Hepatocyte (in vitro differentiated cells): ENCODE measurements at places on chromosomes 16 and 17. TPM values are rescaled to one million over a fixed set of nuclear protein-coding genes. Genes with fewer than 3 reads are reported as not detected.

The MYH1 gene
- polyA plus RNA-seq, result not detected in 2 replicates

The NPW gene
- 45.2 and 57.6 TPM in 2 replicates for polyA plus RNA-seq

The PYY gene
- 0.28 and 16.9 TPM in 2 replicates for polyA plus RNA-seq

The NETO2 gene
- polyA plus RNA-seq, result 7.1 and 7.8 TPM in 2 replicates

The TXNDC17 gene
- 366 and 406 TPM in 2 replicates for polyA plus RNA-seq

The TMEM238L gene
- 1.0 and 1.5 TPM in 2 replicates for polyA plus RNA-seq

The MAP3K14 gene
- polyA plus RNA-seq, result 3.0 TPM in 2 replicates

The CFAP97D1 gene
- not detected in 2 replicates for polyA plus RNA-seq

The ZNF174 gene
- 12.3 and 13.5 TPM in 2 replicates for polyA plus RNA-seq

The DCAKD gene
- 29.9 and 33.3 TPM in 2 replicates for polyA plus RNA-seq

The SRCIN1 gene
- 0.82 and 1.2 TPM in 2 replicates for polyA plus RNA-seq

The CSH2 gene
- polyA plus RNA-seq, result 0.84 TPM in 1 of 2 replicates, not detected in the other

The MPV17L gene
- 0.46 and 0.51 TPM in 2 replicates for polyA plus RNA-seq

The PYDC1 gene
- not detected in 2 replicates for polyA plus RNA-seq

The NOXO1 gene
- polyA plus RNA-seq, result 5.4 and 6.0 TPM in 2 replicates

The CCL17 gene
- polyA plus RNA-seq, result not detected in 2 replicates

The GJC1 gene
- 6.3 and 7.5 TPM in 2 replicates for polyA plus RNA-seq

The MKS1 gene
- polyA plus RNA-seq, result 11.9 and 15.6 TPM in 2 replicates

The CPNE7 gene
- 24.8 and 32.2 TPM in 2 replicates for polyA plus RNA-seq

The ABCC11 gene
- 0.27 and 0.50 TPM in 2 replicates for polyA plus RNA-seq

The CPHXL2 gene
- polyA plus RNA-seq, result not detected in 2 replicates

The SLFN12 gene
- 2.7 and 3.1 TPM in 2 replicates for polyA plus RNA-seq

The CLEC16A gene
- polyA plus RNA-seq, result 22.3 and 29.0 TPM in 2 replicates

The PRRT2 gene
- 11.1 and 23.9 TPM in 2 replicates for polyA plus RNA-seq

The ACE gene
- polyA plus RNA-seq, result 7.2 and 9.5 TPM in 2 replicates

The CLEC10A gene
- 0.17 and 0.21 TPM in 2 replicates for polyA plus RNA-seq

The GPS1 gene
- polyA plus RNA-seq, result 160 and 167 TPM in 2 replicates

The NUPR1 gene
- polyA plus RNA-seq, result 118 and 130 TPM in 2 replicates

The CSNK1D gene
- 152 and 193 TPM in 2 replicates for polyA plus RNA-seq

The NR1D1 gene
- 6.9 and 7.1 TPM in 2 replicates for polyA plus RNA-seq

The NPIPA5 gene
- 0.71 and 0.77 TPM in 2 replicates for polyA plus RNA-seq

The NPIPA3 gene
- polyA plus RNA-seq, result 5.8 TPM in 1 of 2 replicates, not detected in the other

The WNT9B gene
- 0.33 and 2.4 TPM in 2 replicates for polyA plus RNA-seq

The MAF gene
- 30.5 and 31.6 TPM in 2 replicates for polyA plus RNA-seq

The TIGD7 gene
- 5.1 and 9.7 TPM in 2 replicates for polyA plus RNA-seq

The CPPED1 gene
- 22.5 and 28.6 TPM in 2 replicates for polyA plus RNA-seq

The KIF2B gene
- not detected in 2 replicates for polyA plus RNA-seq

The TMEM114 gene
- polyA plus RNA-seq, result not detected in 2 replicates

The TERB1 gene
- polyA plus RNA-seq, result not detected in 2 replicates

The C16orf95 gene
- 6.6 and 10.6 TPM in 2 replicates for polyA plus RNA-seq

The NPIPB2 gene
- 12.2 and 15.4 TPM in 2 replicates for polyA plus RNA-seq

The CCL5 gene
- polyA plus RNA-seq, result 0.54 and 1.1 TPM in 2 replicates

The SCNN1B gene
- polyA plus RNA-seq, result 0.85 and 2.7 TPM in 2 replicates

The ASIC2 gene
- polyA plus RNA-seq, result 3.2 and 3.3 TPM in 2 replicates

The MSLN gene
- polyA plus RNA-seq, result 5.6 and 8.0 TPM in 2 replicates
